NCI-H2227 treated with DMSO at 0.1 percent for 48 hours (cell line): ENCODE measurements at places on chromosomes 7 and 10.

GRCh38 chr10:62305813-62306212 lies 37.2 kb upstream of the RTKN2 start:
- no peak for DNase-seq

DNA sequence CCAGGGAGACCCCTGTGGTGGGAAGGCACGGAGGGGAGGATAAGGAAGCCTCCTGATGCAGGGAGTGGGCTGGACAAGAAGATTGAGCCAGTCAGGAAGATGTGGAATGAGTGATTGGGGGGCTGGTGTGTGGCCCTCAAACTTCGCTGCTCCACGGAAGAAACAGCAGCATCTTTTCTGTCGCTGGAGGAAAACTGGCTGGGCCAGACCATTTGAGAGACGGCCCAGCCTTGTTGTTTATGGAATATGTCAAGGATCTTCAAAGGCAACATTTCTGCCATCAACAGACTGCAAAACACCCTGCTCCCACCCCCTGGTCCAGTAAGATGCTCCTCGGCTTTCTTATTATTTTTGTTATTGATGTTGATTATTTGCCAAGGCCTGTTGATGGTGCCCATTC lies 29.4 kb downstream of the PALD1 start:
- DNase-seq: no peak

DNA sequence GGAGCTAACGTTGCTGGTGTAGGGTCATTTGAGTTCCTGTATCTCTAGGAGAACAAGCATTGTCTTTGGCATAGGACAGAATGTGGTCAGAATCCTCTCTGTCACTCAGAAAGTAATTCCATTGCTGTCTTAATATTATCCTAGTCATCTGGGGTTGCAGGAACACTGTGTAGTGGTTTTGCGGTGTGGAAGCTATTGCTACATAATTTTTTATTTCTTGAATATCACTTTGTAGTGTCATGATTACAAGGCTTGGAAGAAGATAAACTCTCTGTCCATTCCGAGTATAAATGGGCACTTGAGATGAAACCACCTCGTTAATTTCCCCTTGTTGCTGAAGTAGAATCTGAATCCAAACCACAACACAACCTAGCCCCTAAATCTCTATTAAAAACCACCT lies 919.2 kb downstream of the LRMDA start:
- DNase-seq: no peak

- no peak for DNase-seq
These were observed 177.9 kb downstream of the RNF133 start for GRCh38 chr7:122520971-122521555.

DNA sequence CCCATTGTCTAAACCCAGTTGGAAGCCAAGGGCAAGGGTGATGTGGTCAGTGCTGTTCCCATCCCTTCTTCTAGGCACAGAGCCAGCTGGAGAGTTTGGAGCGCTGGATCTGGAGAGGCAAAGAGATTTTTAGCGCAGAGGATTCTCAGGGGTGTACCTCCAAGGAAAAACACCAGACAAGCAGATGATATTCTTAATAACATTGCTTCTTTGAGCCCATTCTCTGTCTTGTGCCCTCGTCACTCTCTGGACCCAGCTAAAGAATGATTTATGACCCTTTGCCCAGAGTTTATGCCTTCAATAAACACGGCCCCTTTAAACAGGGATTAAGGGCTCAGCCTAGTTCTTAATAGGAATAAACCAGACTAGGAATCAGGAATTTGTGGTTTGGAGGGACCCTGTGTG lies 4.7 kb upstream of the HIP1 start:
- no peak for DNase-seq

DNA sequence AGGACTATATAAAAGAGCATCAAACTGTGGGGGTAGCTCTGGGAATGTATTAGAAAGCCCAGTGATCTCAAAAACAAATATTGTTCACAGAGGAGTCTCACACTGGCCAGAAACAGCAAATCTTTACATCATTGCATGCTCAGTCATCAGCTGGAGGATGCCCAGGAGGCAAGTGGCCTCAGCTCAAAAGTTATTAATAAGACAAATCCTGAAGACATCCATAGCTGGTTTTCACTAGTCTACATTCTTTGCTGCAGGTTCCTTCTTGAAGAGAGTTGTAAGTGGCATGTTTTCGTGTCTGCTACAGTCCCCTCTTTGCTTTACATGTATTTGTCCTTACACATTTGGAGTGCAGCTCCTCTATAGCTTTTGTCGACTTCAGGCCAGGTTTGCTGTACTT lies 8.6 kb upstream of the CCDC7 start:
- DNase-seq: no peak

GRCh38 chr7:75711076-75711475 lies 27.7 kb downstream of the HIP1 start:
- no peak for DNase-seq

- DNase-seq: no peak
These were observed 40.8 kb upstream of the NKX6-2 start for GRCh38 chr10:132826524-132827422.

DNA sequence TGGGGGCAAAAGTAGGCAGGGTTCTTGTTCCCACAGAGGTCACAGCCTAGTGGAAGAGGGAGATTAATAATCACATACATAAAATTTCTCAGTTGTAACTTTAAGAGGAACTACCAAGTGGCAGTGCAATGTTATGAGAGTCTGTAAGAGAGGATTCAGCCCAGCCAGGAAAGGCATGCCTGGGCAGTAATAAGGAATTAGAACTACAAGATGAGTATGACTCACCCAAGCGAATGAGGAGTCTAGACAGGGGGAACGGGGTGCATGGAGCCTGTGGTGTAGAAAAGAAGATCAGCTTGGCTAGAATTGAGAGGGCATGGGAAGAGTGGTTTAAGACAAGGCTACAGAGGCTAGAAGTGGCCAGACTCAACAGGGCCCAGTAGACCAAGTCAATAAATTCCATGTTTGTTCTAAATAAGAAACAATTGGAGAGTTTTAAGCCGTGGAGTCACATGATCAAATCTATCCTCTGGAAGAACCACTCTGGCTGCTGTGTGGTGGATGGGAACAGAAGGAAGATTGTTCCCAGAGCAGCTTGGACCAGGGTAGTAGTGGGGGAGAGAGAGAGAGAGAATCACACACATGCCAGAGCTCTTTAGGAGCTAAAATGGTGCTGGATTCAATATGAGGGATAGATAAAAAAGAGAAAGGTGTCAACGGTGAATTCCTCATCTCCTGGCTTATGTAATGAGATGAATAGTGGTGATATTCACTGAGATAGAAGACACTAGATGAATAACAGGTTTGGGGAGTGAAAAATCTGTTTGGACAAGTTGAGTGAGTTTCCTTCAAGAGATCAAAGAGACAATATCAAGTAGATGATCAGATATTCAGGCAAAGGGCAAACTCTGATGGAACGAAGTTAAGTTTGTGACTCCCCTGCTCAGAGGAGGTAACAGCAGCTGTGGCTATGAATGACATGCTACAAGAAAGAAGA lies 265.1 kb downstream of the FGFR2 start:
- no peak for DNase-seq

DNA sequence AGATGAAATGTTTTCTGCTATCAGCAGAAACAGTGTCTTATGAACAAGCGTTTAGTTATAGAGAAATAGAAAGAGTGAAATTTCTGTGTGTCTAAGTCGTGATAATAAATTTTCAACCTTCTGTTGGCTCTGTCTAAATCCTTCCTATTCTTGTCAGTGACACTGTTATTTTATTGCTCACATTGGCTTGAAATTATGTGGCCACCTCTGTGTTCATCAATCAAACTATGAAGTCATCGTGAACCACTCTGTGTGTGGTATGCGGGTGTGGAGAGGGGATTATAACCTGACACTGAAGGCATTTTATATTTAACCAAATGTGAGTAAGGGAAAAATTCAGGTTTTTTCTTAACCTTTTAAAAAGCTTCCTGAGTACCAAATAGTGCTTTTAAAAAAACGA lies 12.3 kb downstream of the AOAH start:
- no peak for DNase-seq

DNA sequence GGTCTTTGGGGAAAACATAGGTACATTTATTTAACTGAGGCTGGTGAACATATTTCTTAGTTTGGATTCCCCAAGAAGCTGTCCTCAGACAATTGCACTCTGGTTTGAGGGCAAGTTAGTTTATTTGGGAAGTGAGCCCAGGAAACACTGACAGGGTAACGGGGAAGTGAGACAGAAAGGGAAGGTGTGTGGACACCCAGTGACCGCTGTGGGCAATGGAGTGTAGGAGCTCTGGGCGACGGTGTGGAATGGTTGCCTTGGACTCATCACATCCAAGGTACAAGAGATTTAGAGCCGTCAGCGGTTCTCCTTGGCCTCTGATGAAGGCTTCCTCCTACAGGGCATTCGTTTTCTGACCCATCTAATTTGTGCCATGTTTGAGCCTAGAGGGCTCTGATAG lies 7.1 kb downstream of the MRC1 start:
- no peak for DNase-seq

GRCh38 chr10:119341459-119342301 lies 134.3 kb downstream of the GRK5 start:
- DNase-seq: no peak

- no peak for DNase-seq
These were observed 61.5 kb upstream of the GDF10 start for GRCh38 chr10:47238331-47239095.

- no peak for DNase-seq
These were observed 8.3 kb downstream of the TLL2 start for GRCh38 chr10:96505150-96506136.

GRCh38 chr7:121329191-121330052 lies 622 bp downstream of the WNT16 start:
- DNase-seq: peak; percentile 41

GRCh38 chr10:121813211-121813815 lies 114.5 kb downstream of the ATE1 start:
- DNase-seq: no peak

DNA sequence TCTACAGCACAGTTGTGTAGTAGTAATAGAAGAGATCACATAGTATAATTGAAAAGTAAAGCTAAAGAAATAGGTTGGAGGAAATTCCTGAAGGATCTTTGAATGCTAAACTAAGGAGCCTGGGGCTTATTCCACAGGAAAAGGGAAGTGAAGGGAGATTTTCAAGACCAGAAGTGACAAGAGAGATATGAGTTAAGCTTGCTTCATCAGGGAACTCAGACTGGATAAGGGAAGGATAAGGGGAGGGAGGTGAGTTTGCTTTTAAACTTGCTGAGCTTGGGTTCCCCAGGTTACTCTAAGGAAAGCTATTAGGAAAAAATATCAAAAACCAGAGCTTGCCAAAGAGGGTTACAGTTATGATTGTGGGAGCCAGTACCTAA lies 182.4 kb downstream of the RAPGEF5 start:
- DNase-seq: no peak

GRCh38 chr7:6153646-6154541 lies 118.5 kb downstream of the CYTH3 start:
- no peak for DNase-seq
